ENCODE measurements at places on chromosomes 2 and 18. TPM values are rescaled to one million over a fixed set of nuclear protein-coding genes. Genes with fewer than 3 reads are reported as not detected.

The CCDC178 gene
- total RNA-seq = 1.6 TPM

The CYP1B1 gene
- total RNA-seq = 39.0 TPM

The ABHD1 gene
- 0.80 TPM for total RNA-seq

The OTOF gene
- 0.32 TPM for total RNA-seq

The NAT8 gene
- total RNA-seq = not detected

The RMDN2 gene
- 9.8 TPM for total RNA-seq

The DNER gene
- total RNA-seq = 1.3 TPM

- H3K27ac ChIP-seq = no peak overlapping the region
- H3K4me1 ChIP-seq = no peaks in the 10 kb centered on the region
- H3K4me3 ChIP-seq = no peak overlapping the region
- no peaks in the 10 kb centered on the region for H3K27me3 ChIP-seq
These were observed 53.7 kb upstream of the AQP4 start for GRCh38 chr18:26919201-26919600.

GRCh38 chr2:137005210-137005609, 239.9 kb downstream of the THSD7B start:
- DNase-seq = no peak
- no peaks in the 10 kb centered on the region for H3K27me3 ChIP-seq
- no peaks in the 10 kb centered on the region for H3K36me3 ChIP-seq
- no peak overlapping the region for H3K4me3 ChIP-seq
- no peaks in the 10 kb centered on the region for H3K4me1 ChIP-seq

DNA sequence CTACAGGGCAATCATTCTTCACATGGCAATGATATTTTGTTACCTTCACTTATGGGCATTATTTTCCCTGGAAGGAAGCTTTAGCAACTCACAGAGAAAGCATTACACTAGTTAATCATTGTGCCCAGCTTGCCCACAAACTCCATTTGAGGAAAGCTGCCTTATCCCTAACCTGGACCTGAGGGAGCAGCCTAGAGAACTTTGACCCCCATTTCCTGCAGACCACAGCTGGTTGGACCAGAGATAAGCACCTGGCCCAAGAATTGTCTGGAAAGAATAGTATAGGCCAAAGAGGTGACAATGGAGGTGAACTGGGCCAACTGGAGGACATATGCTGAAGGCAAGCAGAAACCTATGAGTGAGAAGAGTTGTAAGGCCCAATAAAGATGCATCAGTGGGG, 48.4 kb upstream of the SESTD1 start:
- no peak overlapping the region for H3K27ac ChIP-seq
- H3K27me3 ChIP-seq = no peaks in the 10 kb centered on the region
- no peak overlapping the region for H3K4me3 ChIP-seq
- no peaks in the 10 kb centered on the region for H3K4me1 ChIP-seq
- no peaks in the 10 kb centered on the region for H3K36me3 ChIP-seq

- no peak overlapping the region for H3K4me3 ChIP-seq
- no peaks in the 10 kb centered on the region for H3K27me3 ChIP-seq
- no peak for DNase-seq
- H3K27ac ChIP-seq = no peak overlapping the region
- H3K4me1 ChIP-seq = no peaks in the 10 kb centered on the region
- H3K36me3 ChIP-seq = no peaks in the 10 kb centered on the region
These were observed 80.8 kb upstream of the BZW1 start for GRCh38 chr2:200730960-200731359.

GRCh38 chr18:57397440-57398132, 37.6 kb upstream of the ONECUT2 start:
- no peak for DNase-seq
- H3K27ac ChIP-seq = no peak overlapping the region
- H3K4me3 ChIP-seq = no peak overlapping the region
- no peaks in the 10 kb centered on the region for H3K36me3 ChIP-seq
- H3K27me3 ChIP-seq = no peaks in the 10 kb centered on the region

DNA sequence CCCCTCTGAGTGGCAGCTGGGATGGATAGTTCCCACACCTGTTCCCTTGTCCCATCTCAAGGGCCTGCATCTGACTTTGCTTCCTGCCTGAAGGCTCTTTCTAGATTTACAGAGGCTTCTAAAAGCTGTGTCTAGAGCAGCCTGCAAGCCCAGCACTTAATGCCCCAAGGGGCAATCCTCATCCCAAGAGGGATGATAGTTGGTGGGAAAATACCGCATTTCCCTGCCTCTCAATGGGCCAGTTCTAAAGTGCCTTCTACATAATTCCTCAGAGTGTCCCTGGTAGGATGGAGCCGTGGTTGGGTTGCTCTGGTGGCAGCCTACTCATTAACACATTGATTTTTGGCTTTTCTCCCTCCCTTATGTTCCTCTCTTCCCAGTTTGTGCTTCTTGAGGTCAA, 29.5 kb downstream of the LAMA3 start:
- H3K27ac ChIP-seq = no peak overlapping the region
- H3K4me1 ChIP-seq = no peaks in the 10 kb centered on the region
- no peak overlapping the region for H3K4me3 ChIP-seq
- no peaks in the 10 kb centered on the region for H3K27me3 ChIP-seq
- no peak for DNase-seq

GRCh38 chr18:41630232-41630886, 324.7 kb upstream of the PIK3C3 start:
- no peaks in the 10 kb centered on the region for H3K36me3 ChIP-seq
- H3K4me3 ChIP-seq = no peak overlapping the region
- H3K4me1 ChIP-seq = no peaks in the 10 kb centered on the region
- H3K27me3 ChIP-seq = no peaks in the 10 kb centered on the region

DNA sequence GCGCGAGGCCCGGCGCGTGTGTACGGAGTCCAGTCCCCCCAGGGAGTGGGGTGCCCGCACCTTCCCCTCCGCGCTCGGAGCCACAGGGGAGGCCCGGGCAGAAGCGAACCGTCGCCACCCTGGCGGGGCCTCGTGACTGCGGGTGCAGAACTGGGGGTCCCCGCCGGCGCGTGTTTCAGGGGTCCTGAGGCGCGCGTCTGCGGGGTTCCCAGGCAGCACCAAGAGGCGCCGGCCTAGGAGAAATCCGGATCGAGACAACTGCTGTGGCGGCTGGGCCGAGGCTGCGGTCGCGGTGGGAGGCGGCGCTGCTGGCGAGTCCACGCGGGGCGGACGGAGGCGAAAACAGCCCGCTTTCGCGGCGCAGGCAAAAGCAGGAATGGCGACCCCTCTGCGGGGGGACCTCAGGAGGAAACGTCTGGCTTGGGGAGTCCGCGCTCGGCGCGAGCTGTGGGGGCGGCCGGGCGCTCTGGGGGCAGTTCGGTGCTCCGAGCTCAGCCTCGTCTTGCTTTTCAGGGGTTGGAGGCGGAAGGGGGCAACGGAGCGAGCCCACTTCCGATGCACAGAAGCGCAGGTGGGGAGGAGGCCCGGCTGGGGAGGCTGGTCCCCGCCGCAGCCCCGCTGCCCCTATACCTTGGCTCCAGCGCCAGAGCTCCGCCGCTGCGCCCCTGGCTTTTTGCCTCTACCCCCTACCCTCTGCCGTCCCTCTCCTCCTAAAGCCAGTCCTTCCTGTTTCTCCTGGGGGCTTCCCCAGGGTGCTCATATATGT, 81.5 kb upstream of the LDLRAD4 start:
- no peaks in the 10 kb centered on the region for H3K4me1 ChIP-seq
- no peaks in the 10 kb centered on the region for H3K36me3 ChIP-seq
- no peak for DNase-seq
- H3K27ac ChIP-seq = peak overlapping the region; percentile 86
- peak overlapping the region; percentile 68 for H3K4me3 ChIP-seq

DNA sequence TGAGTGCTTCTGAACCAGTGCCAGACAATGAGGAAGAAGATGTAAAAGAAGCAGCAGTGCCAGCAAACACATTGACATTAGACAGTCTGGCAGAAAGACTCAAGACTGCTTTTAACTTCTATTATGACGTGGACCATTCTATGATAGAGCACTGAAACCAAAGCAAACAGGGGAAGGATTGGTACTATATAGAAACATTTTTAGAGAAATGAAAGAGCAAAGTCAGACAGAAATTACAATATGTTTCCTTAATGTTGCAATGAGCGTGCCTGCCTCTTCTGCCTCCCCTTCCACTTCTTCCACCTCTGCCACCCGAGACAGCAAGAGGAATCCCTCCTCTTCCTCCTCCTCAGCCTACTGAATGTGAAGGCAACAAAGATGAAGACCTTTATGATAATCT, 39.7 kb downstream of the DHX57 start:
- H3K4me3 ChIP-seq = no peak overlapping the region
- no peak overlapping the region for H3K27ac ChIP-seq
- no peak for DNase-seq
- no peaks in the 10 kb centered on the region for H3K27me3 ChIP-seq
- no peaks in the 10 kb centered on the region for H3K36me3 ChIP-seq
- no peaks in the 10 kb centered on the region for H3K4me1 ChIP-seq

DNA sequence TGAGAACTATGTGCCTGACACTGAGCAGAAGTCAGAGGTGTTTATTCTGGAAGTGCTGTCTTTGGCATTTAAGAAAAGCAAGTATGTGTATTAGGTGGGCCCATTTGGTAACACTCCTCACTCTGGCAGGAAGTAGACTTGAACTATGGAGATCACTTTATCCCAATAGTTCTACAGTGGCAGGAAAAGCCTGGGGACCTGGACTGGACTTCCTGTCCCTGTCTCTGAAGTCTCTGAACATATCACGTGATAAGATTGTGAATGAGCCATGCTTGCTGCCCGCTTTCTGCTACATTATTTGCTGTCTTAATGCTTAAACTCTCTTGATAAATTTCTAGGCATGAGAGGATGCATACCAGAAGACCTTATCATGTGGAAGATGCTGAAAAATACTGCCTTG, 203.7 kb downstream of the MYO3B start:
- peaks cover 3% of the 10 kb centered on the region for H3K27me3 ChIP-seq
- DNase-seq = no peak

DNA sequence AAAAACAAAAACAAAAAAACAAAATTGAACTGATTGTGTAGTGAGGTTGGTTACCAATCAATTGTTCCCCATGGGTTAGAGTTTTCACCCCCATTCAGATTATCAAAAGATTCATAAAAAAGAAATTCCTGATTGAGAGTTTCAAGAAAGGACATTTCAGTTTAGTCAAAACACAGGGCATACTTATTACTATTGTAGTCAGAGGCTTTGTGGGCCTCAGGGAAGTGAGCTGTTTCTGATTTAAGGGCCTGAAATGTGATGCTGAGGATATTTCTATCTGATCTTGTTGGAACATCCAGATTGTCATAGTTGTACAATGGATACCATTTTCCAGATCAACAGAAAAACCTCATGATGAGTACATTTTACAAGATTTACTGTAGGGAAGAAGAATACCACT, 368.1 kb upstream of the NETO1 start:
- H3K4me3 ChIP-seq = no peak overlapping the region
- no peaks in the 10 kb centered on the region for H3K27me3 ChIP-seq
- H3K27ac ChIP-seq = no peak overlapping the region
- no peak for DNase-seq

DNA sequence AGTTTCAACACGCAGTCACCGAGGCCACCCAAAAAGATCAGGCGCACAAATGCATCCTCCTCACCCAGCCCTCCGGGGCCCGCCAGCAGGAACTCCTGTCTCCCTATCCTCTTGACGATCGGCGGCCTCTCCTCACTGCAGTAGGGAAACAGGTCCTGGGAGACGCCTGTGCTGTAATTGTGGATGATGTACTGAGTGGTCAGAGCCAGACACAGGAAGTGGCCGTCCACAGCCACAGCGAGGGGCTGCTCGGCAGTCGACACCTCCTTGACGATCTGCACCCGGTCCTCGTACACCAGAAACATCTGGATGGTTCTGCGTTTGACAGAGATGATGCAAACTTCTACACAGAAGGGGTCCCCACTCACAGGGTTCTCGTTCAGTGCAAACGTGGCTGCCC, 22.0 kb downstream of the TGFBRAP1 start:
- no peaks in the 10 kb centered on the region for H3K36me3 ChIP-seq
- no peaks in the 10 kb centered on the region for H3K4me1 ChIP-seq
- no peak overlapping the region for H3K4me3 ChIP-seq
- no peak for DNase-seq
- H3K27ac ChIP-seq = no peak overlapping the region
- no peaks in the 10 kb centered on the region for H3K27me3 ChIP-seq

DNA sequence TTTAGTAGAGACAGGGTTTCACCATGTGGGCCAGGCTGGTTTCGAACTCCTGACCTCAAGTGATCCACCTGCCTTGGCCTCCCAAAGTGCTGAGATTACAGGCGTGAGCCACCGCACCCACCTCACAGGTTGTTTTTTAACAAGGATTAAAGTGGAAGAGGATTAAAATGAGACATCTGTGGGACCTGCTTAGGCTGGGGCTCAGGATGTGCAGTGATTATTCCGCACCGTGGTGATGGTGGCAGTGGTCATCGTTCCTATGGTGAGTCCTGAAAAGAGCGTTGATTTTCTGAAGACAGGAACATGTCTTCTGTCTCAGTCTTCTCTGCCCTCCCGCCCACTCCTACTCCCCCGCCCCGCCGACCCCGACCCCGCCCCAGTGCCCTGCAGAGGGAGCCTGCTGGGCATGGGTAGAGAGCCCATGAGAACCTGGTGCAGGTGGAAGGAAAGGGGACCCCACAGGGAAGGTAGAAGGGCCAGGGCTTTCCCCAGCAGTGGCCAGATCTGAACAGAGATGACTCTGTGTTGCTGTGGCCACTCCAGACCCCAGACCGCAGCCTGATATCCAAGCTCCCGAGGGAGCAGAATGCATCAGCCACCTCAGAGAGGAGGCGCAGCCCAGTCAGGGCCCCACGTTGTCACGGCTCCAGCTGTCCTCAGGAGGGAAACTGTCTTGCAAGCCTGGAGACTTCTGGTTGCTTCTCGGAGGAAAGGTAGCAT, 34.5 kb upstream of the FOSL2 start:
- H3K36me3 ChIP-seq = no peaks in the 10 kb centered on the region
- no peak overlapping the region for H3K27ac ChIP-seq
- peaks cover 6% of the 10 kb centered on the region for H3K4me1 ChIP-seq

GRCh38 chr2:141899740-141900139, 231.1 kb downstream of the LRP1B start:
- H3K4me3 ChIP-seq = no peak overlapping the region
- DNase-seq = no peak
- H3K4me1 ChIP-seq = no peaks in the 10 kb centered on the region
- H3K36me3 ChIP-seq = no peaks in the 10 kb centered on the region
- no peak overlapping the region for H3K27ac ChIP-seq

DNA sequence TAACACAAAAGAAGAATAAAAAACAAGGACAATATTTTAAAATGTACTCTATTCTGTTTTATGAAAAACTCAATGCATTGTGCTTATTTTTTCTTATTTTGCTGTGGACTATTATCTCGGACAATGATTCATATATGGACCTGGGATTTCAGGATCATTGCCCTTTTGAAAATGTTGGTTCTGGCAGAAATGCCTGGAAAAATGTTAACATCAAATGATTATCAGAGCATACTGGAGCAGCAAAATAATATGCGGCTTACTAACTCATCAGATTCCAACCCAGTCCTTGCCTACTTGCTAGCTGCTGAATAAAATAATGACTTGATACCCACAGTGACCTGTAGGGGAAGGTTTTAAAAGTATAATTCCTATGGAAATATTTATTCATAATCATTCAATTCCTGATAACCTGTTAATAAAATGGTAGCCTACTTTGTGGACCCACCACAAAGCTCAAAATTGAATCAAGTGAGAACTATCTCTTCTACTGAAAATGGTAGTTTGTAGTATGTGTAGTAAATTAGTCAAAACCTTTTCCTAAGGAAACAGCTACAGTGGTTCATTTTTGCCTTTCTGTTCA, 117.4 kb downstream of the NEB start:
- no peak overlapping the region for H3K27ac ChIP-seq
- no peak overlapping the region for H3K4me3 ChIP-seq
- H3K36me3 ChIP-seq = no peaks in the 10 kb centered on the region
- no peak for DNase-seq

- no peak for DNase-seq
- no peak overlapping the region for H3K27ac ChIP-seq
- no peaks in the 10 kb centered on the region for H3K4me1 ChIP-seq
- H3K4me3 ChIP-seq = no peak overlapping the region
These were observed 46.1 kb downstream of the CDCA7 start for GRCh38 chr2:173400760-173401159.

All from breast epithelium (tissue), 4 donors.